ENCODE measurements at places on chromosomes 2 and 18.

GRCh38 chr18:3889121-3889520, 439.1 kb downstream of the TGIF1 start:
- DNase-seq: no peak

DNA sequence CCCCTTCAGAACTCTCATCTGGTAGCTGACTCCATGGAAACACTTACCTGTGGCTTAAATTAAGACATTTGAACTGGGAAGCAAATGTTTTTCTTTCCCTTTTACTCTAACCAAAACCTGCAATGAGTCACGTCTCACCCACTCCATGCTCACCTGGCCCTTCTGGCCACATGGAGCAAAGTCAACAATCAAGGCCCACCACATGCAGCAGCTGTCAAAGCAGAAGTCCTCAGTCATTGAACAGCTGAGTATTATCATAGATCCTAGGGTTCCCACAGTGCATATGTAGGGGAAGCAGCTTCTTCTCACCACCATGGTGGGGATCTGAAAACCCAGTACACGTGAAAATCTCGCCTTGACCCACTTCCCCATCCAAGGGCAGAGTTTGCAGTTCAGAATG, 12.3 kb upstream of the MEP1B start:
- no peak for DNase-seq

DNA sequence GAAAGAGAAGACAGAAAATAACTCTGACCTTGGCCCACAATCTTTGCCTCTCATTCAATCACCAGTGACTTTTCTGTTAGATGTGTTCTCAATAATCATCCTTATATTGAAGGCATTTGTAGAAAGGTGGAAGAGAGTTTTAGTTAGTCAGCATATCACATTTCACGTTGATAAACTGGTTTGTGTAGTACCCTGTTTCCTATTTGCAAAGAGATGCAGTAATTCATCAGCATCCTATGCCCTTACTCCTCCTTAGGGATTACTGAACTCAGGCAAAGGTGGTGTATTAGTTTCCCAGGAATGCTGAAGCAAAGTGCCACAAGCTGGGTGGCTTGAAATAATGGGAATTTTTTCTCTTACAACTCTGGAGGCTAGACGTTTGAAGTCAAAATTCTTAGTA, 145.0 kb downstream of the SPP2 start:
- no peak for DNase-seq

DNA sequence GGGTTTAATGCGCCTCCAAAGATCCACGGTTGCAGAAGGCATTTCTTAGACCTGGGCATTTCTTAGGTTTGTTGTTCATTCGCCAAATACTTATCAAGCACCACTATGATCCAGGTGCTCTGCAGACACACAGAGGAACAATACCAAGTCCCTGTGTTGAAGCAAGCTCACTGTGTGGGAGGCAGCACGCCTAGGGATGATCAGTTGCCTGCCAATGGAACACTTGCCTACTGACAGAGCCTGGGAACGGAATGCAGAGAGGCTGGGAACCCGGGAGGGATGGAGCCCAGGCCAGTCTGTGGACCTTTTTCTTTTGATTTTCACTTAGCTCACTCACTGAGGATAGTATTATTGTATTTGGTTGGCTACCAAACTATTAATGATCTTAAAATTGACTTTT, 1.9 kb upstream of the GRP start:
- no peak for DNase-seq

Data from HCEC 1CT (cell line).